ENCODE measurements at places on chromosomes 11 and 22.
A peak's percentile ranks its signal among the peaks of the same experiment; 100 is the strongest.

- no peak for DNase-seq
These were observed 6.1 kb upstream of the ROBO3 start for GRCh38 chr11:124859171-124859570.

DNA sequence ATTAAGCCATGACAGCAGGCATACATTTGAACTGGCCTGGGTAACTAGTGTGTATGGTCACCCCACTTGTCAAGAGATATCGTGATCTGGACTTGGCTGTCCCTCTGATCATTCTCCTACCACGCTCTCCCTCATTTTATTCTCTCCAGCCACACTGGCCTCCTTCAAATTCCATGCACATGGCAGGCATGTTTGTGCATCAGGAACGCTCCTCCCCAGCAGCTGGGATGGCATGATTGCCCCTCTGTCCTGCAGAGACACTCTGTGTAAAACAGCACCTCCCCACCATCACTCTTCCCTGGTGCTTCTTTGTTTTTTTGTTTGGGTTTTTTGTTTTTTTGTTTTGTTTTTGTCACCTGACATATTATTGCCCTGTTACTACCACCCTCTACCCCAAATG, 31.5 kb upstream of the SCGB1A1 start:
- no peak for DNase-seq

DNA sequence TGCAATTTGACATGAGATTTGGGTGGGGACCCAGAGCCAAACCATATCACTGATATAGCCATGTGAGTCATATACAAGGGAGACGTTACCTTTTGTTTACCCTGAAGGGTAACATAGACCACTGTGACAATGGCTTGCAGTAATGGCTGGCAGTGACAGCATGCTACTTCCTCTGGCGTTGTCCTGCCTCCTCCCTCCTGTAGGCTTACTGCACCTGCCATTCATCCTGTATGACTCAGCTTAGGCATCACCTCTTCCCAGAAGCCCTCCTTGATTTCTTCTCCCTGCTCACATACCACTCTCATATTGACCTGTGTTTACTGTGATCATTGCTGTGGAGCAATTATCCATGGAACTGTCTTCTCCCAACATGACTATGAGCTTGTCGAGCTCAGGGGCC, 12.0 kb upstream of the PVALB start:
- DNase-seq = no peak

DNA sequence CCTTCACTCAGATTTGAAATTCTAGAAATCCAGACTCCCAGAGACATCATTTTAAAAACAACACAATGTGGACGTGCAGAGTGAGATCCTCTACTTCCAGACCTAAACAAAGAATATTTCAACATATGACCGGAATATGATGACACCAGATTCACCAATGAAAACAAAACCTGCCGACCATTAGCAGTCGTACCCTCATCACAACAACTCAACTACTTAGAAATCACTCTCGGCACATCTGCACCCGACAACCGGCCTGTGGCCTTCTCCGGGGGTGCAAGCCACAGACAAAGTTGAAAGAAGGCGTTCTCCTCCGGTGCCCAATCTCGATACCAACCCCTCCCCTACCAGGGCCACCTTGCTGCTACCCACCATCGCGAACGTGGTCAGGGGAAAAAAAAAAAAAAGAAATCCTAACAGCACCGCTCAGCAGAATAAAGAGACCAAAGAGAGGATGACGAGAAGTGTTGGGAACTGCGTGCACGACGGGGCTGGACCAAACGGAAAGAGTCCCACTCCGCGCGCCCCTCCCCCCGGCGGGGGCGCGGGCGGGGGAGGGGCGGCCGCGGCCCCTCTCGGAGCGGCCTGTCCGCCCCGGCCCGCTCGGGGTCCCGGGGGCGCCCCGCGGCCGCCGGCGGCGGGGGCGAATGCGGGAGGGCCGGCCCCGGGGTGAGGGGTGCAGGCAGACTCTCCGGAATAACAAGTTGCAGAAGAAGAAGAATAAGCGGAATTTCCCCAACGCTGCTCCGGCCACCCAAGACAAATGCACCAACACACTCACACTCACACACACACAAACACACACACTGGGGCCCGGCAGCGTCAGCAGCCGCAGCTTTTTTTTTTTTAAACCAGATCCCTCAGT, 1.7 kb downstream of the PHF21A start:
- peak; percentile 64 for DNase-seq

DNA sequence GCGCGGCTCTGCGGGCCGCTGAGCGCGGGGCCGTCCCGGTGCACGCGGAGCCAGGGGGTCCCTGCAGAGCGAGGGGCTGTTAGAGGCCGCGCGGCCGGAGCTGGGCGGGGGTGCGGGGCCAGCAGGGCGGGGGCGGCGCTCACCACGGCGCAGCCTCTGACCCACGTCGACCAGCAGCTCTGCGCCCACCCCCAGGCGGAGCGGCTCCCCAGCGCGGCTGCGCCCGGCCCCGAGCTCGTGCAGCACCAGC, 385 bp upstream of the SCO2 start:
- DNase-seq = no peak

DNA sequence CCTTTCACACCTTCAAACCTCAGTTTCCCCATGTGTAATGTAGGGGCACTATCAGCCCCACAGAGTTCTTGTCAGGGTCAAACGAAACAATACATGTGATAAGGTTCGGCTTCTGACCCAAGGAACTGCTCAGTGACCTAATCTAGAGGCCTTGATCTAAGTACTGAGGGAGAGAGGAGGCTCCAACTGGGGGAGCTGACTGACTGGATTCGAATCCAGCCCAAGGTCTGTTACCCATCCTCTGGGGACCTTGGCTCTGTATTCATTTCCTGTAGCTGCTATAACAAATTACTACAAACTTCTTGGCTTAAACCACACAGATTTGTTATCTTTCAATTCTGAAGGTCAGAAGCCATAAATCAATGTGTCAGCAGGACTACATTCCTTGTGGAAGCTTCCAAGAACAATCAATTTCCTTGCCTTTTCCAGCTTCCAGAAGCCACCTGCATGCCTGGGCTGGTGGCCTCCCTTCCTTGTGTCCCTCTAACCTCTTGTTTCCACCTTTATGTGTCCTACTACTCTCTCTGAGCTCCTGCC, 10.7 kb upstream of the ANAPC15 start:
- DNase-seq = no peak

DNA sequence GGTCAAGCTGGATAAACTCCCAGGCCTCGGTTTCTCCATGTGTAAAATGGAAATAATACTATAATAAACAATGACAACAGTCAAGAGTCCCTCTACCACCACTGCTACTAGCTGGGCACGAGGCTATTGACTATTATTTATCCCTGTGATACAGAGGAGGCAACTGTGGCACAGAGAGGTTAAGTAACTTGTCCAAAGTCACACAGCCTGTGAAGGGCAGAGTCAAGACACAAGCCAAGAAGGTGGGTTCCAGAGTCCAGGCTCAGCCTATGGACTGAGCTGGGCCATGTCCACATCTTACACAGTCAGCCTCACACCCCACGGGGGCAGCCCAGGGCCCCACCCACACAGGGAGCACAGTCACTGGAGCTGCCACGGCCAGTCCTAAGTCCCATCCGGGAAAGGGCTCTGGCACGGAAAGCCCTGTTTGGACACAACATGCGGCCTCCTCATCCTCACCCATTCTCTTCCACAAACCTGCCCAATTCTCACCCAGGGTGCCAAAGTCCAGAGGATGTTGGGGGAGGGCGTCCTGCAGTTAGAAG, 384.0 kb downstream of the SHANK2 start:
- DNase-seq = no peak

GRCh38 chr11:126354631-126355323, 709 bp upstream of the ST3GAL4 start:
- peak; percentile 11 for DNase-seq

GRCh38 chr11:66465373-66466224, 1.1 kb upstream of the PELI3 start:
- DNase-seq = no peak

GRCh38 chr11:17102462-17102861, 25.0 kb upstream of the RPS13 start:
- DNase-seq = no peak

GRCh38 chr11:36703055-36703404, 105.0 kb upstream of the RAG2 start:
- DNase-seq = no peak

- DNase-seq = no peak
These were observed 52.1 kb upstream of the CRYBB3 start for GRCh38 chr22:25147642-25147928.

DNA sequence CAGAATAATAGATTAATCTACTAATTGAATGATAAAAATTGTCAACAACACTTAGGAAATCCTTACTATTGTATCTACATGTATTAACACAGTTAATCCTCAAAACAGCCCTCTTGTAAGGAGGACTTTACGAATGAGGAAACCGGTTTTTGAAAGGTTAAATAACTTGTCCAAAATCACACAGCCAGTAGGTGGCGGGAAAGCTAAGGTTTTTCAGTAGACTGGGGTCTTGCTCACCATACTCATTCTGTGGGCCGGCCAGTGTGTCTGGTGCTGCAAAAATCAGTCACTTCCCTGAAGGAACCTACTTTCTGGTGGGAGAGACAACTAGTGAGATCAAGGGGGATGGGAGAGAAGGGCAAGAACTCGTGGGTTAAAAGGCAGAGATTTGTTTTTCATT, 3.8 kb downstream of the DCPS start:
- no peak for DNase-seq

DNA sequence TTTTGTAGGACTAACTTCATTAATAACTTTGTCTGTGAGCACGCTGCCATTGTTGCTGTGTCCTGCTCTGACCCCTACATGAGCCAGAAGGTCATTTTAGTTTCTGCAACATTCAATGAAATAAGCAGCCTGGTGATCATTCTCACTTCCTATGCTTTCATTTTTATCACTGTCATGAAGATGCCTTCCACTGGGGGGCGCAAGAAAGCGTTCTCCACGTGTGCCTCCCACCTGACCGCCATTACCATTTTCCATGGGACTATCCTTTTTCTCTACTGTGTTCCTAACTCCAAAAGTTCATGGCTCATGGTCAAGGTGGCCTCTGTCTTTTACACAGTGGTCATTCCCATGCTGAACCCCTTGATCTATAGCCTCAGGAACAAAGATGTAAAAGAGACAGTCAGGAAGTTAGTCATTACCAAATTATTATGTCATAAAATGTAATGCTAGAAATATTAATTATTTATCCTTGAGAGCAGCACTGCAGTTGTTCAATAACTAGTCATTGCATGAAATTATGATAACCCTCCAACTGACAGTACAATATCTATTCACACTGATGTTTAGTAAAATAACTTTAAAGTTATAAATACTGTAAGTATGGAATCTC, 46.4 kb upstream of the OR5D13 start:
- no peak for DNase-seq

GRCh38 chr11:3014057-3014938, 22.2 kb upstream of the NAP1L4 start:
- DNase-seq = peak; percentile 56

DNA sequence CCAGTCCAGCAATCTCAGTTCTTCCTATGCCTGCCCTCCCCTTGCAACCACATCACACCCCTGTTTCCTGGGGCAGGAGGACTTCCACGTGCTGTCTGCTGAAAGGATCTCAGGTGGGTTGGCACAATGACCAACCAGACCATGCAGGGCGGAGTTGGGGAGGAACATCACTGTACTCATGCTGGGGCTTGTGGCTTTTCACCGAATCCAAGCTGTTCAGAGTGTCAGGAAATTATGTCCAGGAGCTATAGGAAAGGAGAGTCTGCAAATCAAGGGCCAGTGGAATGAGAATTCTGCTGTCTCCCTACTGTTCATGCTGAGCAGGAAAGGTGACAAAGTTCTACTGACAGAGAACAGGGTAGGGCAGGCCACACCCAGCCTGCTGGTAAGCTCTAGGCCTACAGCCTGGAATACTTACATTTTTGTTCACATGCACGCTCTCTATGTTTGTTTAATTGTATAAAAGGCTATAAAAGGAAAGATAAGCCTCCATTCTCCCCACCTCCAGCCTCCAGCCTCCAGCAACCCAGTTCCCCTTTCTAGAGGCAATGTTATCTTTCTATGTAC, 1.7 kb upstream of the PLAAT2 start:
- DNase-seq = no peak

GRCh38 chr11:44661311-44661717, 65.4 kb upstream of the TSPAN18 start:
- no peak for DNase-seq

DNA sequence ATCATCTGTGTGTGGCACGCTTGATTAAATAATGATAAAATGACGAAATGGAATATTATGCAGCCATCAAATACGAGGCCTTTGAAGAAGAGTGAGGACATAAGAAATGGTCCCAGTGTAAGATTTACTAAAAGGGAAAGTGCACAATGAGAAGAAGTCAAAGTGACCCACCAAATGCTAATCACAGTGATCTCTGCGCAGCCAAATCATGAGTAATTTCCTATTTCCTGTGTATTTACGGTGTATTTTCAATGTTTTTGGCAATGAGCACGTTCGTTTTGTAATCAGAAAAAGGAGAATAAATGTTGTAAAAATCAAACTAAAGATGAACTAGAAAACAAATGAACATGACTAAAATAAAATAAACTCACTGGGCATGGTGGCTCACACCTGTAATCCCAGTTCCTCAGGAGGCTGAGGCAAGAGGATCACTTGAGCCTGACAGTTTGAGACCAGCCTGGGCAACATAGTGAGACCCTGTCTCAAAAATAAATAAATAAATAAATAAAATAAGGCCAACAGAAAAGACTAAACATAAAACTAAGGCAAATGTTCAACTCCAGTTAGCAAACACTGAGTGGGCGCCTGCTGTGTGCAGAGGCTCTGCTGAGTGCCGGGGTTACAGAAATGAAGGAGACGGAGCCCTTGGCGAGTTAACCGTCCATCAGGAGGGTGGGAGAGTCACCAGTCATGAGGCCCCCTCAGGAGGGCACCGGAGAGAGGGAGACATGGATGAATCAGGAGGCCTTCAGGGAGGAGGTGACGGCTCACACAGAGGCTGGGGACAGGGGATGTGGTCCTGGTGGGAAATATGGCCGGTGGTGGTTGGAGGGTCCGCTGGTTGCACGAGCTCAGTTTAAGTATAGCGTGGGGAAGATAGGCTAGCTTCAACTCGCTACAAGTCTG, 26.0 kb upstream of the CBX7 start:
- no peak for DNase-seq

GRCh38 chr22:28917747-28918549, 34.6 kb downstream of the ZNRF3 start:
- DNase-seq = no peak

GRCh38 chr11:21897752-21898151, 295.1 kb upstream of the ANO5 start:
- no peak for DNase-seq

GRCh38 chr11:121482231-121483129, 29.7 kb upstream of the SORL1-AS1 start:
- DNase-seq = peak; percentile 57

- DNase-seq = no peak
These were observed 145.2 kb downstream of the DBX1 start for GRCh38 chr11:20015101-20015500.

DNA sequence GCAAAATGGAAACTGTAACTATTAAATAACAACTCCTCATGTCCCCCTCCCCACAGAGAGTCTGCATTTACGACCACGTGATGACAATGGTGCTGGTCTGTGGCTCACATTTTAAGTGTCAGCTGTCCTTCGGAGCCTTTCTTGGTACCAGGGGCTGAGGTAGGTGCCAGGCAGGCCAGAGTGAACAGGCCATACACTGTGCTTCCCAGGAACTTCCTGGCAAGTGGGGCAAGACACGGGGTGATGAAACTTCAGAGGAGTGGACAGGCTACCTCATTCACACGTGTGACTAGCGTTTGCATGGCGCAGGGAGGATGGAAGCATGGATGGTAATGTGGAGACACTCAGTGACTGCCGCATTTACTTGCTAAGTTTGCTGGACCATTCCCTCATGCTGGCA, 10.4 kb upstream of the YPEL1 start:
- DNase-seq = no peak

All from stimulated activated CD4-positive, alpha-beta T cell treated with anti-CD3 and anti-CD28 coated beads, Interleukin-4, amount 100 ng/mL, for 24 hours (primary cell).